ENCODE measurements at places on chromosomes 7 and 10. TPM values are rescaled to one million over a fixed set of nuclear protein-coding genes. Genes with fewer than 3 reads are reported as not detected.

SOSTDC1 gene
- 1.2 TPM for total RNA-seq

C10orf62 gene
- total RNA-seq, result 0.88 TPM

CHAT gene
- total RNA-seq, result not detected

OLAH gene
- 4.7 TPM for total RNA-seq

CCT6A gene
- total RNA-seq, result 112 TPM

GSTO2 gene
- 0.25 TPM for total RNA-seq

DNA sequence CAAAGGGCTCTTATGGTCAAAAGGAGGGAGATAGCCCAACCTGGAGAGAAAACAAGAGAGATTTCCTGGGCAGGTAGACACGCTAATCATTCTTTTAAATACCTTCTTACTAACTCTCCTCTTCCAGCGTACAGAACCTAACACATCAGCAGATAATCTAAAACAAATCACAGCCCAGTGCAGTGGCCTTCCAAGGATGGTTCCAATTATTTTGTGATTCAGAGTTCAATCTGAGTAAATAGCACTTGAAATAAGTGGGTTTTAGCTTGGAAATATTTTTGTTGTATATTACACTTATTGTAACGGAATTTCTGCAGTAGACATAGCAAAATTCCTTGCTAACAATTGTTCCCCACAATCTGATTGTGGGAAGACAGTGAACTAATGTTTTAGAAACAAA is 7.3 kb upstream of the IMPDH1 start:
- no peak for DNase-seq

DNA sequence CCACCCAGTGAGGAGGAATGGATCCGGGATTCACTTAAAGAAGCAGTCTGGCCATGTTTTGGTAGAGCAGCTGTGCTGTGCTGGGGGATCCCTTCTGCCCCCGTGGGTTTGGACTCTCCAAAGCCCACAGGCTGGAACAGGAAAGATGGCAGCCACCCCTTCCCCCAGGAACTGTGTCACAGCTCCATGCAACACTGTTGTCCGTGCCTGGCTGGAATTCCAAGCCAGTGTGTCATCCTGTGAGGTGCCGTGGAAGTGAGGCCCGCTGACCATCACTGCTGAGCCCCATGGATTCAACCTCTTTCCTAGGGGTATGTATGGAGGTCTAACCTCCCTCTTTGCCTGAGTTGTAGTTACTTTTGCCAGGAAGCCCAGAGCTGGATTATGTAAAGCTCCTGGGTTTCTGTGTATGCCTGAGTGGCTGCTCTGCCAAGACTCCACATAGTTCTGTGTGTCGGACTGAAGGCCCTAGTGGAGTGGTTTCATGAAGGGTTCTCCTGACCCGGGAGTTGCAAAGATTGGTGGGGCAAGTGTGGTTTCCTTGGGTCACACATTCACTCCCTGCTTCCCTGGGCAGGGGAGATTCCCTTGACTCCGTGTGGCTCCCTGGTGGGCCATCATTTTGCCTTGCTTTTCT is 35.1 kb upstream of the PCGF5 start:
- DNase-seq, result no peak

DNA sequence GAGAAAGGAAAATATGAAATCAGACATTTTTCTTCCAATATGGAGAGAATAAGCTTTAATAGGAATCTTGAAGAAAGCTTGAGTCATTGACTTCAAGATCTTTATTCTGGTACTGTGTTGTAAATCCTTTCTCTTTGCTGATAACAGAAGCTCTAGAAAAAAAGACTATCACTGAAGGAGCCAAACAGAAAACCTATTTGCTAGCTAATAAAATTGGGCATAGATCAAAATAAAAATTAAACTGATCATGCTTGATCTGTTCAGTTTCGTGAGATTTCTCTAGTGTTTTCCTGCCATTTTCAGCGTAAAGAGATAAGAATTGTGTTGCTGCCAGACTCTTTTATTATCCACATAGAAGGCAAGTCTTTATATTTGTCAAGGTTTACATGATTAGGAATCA is 1.5 kb upstream of the GHITM start:
- DNase-seq, result no peak

GRCh38 chr10:121154846-121155245 is 303.7 kb downstream of the WDR11 start:
- DNase-seq, result no peak

DNA sequence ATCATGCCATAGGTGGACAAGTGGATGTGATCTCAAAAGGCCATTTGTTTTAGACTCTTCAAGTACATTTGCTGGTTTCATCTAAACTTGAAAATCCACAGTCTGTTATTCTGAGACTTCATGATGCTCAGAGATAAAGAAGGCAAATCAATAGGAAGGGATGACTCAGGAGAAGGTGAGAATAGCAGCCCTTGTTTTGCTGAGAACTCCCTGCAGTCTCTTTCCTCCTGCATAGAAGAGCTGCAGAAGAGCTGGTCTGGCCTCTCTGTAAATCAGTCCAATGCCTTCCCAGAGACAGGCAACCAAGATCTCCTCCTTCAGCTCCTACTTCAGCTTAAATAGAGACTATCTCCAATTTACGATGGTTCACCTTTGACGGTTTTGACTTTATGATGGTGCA is 4.0 kb upstream of the BAIAP2L1 start:
- DNase-seq, result no peak

DNA sequence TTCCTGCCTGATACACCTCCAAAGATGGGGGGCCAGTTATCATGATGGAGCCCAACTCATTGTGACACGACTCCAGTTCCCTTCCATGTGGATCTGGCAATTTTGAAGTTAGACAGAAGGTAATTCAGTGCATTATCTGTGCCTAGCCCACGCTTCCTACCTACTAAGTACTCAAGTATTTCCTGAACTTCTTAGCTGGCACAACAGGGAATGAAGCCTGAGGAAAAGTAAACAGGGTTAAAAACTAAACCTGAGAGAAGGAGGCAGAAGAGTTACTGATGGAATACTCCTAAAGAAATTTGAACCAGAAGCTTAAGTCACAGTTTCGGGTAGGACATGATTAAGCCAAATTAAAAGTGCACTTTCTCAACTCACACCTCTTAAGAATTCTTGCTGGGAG is 1.1 kb upstream of the SEC31B start:
- no peak for DNase-seq

GRCh38 chr10:30437031-30437841 is 3.3 kb downstream of the MAP3K8 start:
- no peak for DNase-seq

DNA sequence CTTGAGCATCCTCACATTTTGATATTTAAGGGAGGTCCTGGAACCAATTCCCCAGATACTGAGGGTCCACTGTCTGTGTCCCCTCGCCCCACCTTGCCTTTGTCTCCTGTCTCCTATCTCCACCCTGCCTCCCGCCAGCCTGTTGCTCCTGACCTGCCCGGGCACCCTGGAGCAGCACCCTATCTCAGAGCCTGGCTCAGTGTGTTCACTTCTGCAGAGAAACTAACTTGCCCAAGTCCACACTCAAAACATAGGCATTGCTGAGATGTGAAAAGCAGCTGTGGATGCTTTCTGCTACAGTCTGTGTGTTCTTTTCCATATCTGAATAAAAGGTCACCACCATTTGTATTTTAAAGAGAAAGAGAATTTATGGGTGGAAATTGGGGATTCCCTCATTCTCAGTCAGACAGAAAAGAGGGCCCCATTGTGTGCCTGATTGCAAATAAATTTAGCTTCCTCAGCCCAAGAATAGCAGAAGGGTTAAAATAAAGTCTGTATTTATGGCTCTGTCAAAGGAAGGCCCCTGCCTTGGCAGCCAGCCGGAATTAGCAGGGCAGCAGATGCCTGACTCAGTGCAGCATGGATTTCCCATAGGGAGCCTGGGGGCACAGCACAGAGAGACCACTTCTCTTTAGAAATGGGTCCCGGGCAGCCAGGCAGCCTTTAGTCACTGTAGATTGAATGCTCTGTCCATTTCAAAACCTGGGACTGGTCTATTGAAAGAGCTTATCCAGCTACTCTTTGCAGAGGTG is 161.3 kb downstream of the EGFR start:
- DNase-seq, result no peak

- DNase-seq, result no peak
Measured at GRCh38 chr10:43417950-43418768, 9.2 kb upstream of the HNRNPF start.

GRCh38 chr7:128309124-128309523 is 34.6 kb downstream of the RBM28 start:
- no peak for DNase-seq

Measured in omental fat pad (tissue), 4 donors.